ENCODE measurements at places on chromosomes 3 and 15.

DNA sequence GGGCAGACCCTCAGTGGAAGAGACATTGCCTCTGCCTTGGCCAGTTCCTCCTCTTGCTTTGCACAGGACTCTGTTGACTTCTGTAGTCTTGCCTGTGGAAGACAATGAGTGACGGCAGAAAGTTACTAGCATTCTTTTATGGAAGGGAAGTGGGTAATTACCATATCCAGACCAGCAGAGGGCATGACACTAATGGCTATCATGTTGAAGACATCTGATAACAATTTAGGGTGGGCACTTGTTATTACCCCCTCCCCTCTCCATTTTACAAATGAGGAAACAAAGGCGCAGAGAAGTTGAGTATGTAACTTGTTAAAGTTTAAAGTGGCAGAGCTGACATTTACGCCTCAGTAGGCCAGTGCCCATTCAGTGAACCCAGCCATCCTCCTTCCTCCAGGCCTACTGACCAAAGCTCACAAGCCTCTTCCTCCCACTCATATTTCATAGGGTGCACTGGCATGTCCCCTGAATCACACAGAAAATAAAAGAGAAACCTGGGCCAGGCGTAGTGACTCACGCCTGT, 48.2 kb upstream of the FMN1 start:
- DNase-seq, result peak; percentile 15

- no peak for DNase-seq
Measured at GRCh38 chr15:81282911-81283310, 41.0 kb downstream of the STARD5 start.

DNA sequence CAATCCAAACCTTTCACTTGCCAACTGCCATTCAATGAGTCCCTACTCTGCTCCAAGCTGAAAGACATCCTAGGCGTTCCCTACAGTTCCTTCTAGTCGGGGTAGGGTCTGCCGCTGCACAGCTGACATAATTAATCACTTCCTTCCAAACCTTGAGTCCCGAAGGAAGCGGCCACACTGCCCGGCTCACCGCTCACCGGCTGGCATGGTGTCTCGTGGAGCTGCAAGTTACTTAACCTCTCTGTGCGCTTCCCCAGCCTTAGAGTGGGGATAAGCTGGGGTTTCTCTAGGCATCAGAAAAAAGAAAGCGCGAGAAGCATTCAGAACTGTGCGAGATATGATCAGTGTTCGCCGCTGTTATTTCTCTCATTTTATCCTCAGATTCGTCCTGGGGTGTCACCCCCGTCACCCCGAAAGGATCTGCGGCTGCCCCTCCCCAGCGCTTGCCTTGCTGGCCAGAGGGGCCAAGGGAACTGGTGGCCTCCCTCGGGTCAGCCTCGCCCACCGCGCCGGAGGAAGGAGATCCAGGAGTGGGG, 748 bp downstream of the MRPS25 start:
- peak; percentile 51 for DNase-seq

GRCh38 chr3:45881078-45882022, 5.0 kb upstream of the CCR9 start:
- DNase-seq, result no peak

GRCh38 chr3:72067721-72068120, 282.8 kb upstream of the PROK2 start:
- no peak for DNase-seq

GRCh38 chr15:49918121-49918520, 200.9 kb downstream of the ATP8B4 start:
- no peak for DNase-seq

DNA sequence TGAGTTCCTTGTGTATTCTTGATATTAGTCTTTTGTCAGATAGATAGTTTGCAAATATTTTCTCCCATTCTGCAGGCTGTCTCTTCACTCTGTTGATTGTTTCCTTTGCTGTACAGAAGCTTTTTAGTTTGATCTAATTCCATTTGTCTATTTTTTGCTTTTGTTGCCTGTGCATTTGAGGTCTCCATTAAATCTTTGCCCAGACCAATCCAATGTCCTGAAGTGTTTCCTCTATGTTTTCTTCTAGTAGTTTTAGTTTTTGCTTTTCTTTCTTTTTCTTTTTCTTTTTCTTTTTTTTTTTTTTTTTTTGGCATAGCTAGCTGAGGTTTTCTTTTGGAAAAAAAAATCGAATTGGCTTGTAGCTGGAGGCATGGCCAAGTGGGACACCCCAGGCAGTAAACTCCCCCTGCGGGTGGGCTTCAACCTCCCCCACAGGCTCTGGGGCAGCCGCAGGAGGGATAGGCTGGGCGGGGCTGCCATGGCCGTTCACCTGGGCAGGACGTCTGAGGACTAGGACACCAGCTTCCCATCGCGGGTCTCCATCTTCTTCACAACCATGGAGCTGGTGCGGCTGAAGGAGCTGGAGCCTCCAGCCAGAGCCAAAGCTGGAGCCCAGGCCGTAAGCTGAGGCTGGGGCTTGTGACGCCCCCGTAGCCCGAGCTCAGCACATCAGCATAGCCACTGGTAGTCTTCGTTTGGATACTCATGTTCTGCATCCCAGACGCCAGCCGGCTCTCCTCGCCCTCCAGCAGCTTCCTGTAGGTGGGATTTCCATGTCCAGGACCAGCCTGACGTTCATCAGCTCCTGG, 16.2 kb upstream of the PSTPIP1 start:
- DNase-seq, result no peak

GRCh38 chr15:63234451-63234870, 42.9 kb upstream of the APH1B start:
- no peak for DNase-seq

DNA sequence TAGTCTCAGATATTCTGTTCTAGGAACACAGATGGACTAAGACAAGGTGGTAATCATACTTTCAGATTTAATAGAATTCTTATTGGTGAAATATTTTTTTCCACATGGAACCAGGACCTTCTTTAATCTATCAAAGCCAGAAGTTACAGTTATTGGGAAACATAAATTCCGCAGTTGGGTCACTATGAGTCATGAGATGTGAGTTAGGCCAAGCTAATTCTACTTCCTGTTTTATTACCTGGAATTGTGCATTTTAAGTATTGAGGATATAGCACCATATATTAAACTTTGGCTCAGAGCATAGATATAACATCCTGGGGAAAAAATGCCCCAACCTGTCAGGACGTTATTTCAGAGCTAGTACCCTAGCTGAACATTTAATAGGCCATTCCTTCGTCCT, 96.4 kb upstream of the P3H2 start:
- peak; percentile 19 for DNase-seq

DNA sequence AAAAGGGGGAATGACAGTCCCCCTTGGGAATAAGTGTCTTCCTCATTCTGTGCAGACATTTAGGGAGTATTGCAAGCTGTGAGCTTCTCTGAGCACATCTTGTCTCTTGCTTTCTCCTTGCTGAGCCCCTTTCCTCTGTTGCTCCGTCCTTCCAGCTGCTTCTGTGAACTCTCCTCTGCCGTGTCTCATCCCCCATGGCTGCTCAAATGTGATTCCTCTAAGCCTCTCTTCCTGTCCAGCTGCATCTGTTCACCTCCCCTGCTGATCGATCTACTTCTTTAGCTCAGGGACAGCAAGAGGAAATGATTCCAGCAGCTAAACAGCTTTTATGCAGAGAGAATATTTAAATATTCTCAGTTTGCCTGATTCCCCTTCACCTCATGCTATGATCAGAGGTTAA, 328.0 kb upstream of the DNAJC19 start:
- no peak for DNase-seq

All from AML-193 (cell line).